ENCODE measurements at places on chromosomes 16 and 17. TPM values are rescaled to one million over a fixed set of nuclear protein-coding genes. Genes with fewer than 3 reads are reported as not detected.

DNA sequence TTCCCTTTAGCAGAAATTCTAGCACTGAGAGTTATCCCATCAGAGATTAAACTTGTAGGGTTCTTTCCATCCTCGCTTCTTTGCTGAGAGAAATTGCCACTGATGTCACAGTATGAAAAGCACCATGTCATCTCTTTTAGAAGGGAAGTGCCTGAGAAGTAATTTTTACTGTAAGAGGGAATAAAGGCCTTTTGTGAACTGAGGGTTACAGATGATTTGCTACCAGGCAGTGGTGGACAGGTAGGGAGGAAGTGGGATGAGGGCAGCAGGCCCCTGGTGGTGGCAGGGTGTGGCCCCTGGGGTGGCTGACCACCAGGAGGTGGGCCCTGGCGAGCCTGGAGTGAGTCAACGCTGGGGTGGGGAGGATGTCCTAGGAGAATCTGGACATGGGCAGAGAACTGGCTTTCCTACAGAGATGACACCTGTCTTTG, 6.4 kb upstream of the MILR1 start:
- DNase-seq: no peak

DNA sequence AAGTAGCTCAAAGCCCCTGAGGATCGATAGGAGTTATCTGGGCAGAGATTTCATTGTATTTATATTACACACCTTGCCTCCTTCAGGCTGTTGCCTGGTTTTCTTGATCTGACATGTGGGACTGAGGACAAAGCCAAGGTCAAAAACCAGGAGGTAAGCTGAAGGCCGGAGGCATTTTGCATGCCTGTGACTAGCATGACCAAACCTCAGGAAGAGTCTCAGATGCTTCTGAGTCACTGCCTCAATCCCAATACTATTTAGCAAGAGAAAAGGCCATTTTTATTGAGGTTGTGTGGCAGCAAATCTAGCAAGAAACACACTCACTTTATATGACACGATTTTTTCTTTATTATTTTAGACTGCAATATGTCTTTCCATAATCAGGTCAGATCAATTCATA, 968.1 kb downstream of the CDH11 start:
- peak; percentile 83 for DNase-seq

- DNase-seq: no peak
These were observed 50.7 kb upstream of the TNRC6C start for GRCh38 chr17:77907497-77908461.

GRCh38 chr17:34059423-34060220, 195.5 kb upstream of the CCL2 start:
- no peak for DNase-seq

- DNase-seq: no peak
These were observed 1179.5 kb upstream of the GOT2 start for GRCh38 chr16:59913666-59914065.

MYO15A gene
- 0.45 TPM for total RNA-seq

GGT6 gene
- total RNA-seq: 0.05 TPM

TP53TG3E gene
- not detected for total RNA-seq
